Fibroblast of skin of left biceps (primary cell): ENCODE measurements at places on chromosomes 4 and X.

DNA sequence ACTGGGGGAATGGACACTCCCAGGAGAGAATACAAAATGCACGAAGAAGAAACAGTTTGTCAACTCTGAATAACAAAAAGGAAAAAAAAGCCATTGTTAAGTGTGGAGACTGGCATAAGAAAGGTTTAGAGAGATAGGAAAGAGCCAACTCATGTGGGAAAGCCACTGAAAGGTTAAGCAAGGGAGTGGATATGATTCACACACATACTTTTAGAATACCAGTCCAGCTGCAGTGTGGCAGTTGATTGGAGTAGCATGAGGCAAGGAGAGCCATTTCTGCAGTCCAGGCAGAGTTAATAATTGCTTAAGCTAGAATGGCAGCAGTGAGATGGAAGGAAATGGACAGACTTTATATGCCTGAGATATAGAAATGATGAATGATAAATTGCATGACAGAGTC lies 36.9 kb upstream of the ADAD1 start:
- DNase-seq = no peak

GRCh38 chr4:145277011-145277410 lies 96.6 kb upstream of the OTUD4 start:
- no peak for DNase-seq

GRCh38 chr4:78799551-78800495 lies 23.7 kb downstream of the BMP2K start:
- DNase-seq = no peak

- DNase-seq = no peak
These were observed 9.7 kb upstream of the SEC24D start for GRCh38 chr4:118845552-118846050.

GRCh38 chrX:10064736-10065135 lies 92.0 kb upstream of the CLCN4 start:
- DNase-seq = no peak

GRCh38 chr4:14862891-14863290 lies 139.4 kb upstream of the CPEB2 start:
- no peak for DNase-seq

DNA sequence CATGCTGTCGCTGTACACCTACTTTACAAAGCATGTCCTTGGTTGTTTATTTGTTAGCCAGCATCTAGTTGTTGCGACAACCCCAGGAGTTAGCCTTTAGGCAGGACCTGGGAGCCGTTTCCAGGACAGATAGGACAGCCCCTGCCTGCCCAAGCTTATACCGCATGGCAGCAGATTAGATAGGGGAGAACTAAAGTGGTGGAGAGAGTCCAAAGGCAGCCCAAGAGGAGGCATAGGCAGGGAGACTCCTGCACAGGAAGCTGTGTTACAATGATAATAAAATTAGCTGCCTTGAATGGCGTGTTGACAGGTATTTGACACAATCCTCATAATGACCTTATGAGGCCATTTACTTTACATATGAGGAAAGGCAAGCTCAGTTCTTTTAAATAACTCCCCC lies 13.0 kb downstream of the NSDHL start:
- no peak for DNase-seq

DNA sequence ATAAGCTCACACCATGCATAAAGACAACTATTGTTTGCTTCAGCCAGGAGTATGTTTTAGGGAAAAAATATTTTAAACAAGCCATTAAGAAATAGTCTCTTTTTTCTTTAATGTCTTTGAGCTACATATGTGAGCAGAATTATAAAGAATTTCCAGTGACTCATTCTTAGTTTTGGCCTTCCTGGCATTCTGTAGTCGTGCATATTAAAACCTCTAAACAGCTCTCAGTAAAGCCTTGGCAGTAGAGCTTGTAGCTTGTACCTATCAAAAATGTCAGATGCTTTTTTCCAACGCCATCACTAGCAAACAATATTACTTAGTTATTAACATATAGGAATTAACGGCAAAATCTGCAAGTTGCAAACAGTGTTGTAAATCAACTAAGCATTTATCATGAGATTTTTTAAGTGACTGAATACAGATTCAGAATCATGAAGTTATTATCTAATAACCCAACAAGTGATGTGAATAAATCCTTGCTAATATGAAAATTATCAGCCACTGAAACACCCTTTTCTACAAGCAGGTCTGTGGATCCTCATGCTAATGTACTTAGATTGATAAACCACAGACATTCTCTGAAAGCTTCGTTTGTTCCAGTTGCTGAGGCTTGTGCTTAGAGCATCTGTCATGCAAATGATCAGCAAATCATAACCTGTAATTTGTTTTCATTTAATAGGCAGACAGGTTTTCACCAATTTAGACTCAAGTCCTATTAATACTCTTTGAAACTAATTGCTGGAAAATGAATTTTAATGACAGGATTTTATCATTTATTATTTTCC lies 412.0 kb upstream of the ATOH1 start:
- no peak for DNase-seq

DNA sequence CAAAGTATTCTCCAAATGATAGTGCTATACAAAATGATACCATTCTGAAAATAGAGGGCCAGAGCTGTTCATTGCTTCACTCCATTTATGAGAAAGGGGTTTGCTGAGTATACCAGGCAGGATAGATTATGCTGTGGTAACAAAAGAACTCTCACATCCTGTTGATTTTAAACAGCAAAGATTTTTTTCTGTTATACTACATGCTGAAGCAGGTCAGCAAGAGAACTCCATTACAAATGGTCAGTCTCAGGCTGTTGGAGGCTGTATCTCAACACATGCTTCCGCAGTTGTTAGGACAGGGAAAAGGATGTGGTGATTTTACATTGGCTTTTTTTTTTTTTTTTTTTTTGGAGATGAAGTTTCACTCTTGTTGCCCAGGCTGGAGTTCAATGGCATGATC lies 13.7 kb upstream of the KLHL5 start:
- no peak for DNase-seq

DNA sequence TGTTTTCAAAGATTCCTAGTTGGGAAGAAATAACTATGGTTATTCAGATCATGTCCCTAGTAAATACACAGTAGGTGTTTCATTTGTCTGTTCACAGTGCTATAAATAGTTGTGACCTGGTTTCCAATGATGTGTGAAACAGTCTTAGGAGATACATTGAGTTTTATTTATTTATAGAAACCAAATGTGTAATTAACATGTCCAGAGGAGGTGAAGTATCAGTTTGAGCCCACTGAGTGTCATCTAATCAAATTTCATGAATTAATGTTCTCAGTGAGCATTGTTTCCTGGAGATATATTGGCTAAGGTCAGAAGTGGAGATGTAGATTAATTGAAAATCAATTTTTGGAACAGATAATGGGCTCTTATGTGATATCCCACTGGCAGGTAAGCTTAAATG lies 996.3 kb downstream of the FSTL5 start:
- DNase-seq = no peak

GRCh38 chrX:133674726-133675470 lies 259.6 kb upstream of the GPC4 start:
- DNase-seq = no peak

GRCh38 chrX:107574711-107575110 lies 53.6 kb upstream of the PRPS1 start:
- no peak for DNase-seq

GRCh38 chr4:150583287-150584110 lies 1.5 kb downstream of the MAB21L2 start:
- DNase-seq = no peak

GRCh38 chr4:152244659-152245058 lies 291.2 kb downstream of the FBXW7 start:
- DNase-seq = no peak
